ENCODE measurements at places on chromosomes 6 and 20.

- no peak for DNase-seq
Measured at GRCh38 chr6:34073540-34073939, 72.3 kb downstream of the GRM4 start.

DNA sequence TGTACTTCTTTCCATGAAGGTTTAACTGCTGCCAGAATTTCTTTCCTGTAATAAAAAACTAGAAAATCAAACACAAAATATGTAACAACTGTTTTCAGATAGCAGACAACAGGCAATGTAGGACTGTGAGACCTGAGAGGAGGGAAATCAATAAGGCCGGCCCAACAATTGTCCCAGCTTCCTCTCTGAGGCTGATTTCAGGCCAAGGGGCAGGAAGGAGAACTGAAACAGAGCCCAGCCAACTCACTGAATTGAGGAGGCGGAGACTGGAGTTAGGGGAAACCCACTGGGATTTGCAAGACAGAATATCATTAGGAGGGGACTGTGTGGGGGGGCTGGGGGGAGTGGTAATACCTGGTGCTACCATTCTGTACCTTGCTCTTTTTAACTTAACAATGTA, 42.2 kb downstream of the FLRT3 start:
- no peak for DNase-seq

- DNase-seq: no peak
Measured at GRCh38 chr6:152701863-152702401, 4.2 kb downstream of the MYCT1 start.

- DNase-seq: no peak
Measured at GRCh38 chr6:80608881-80609280, 502.4 kb downstream of the BCKDHB start.

GRCh38 chr6:112176175-112176574, 78.2 kb downstream of the LAMA4 start:
- no peak for DNase-seq

DNA sequence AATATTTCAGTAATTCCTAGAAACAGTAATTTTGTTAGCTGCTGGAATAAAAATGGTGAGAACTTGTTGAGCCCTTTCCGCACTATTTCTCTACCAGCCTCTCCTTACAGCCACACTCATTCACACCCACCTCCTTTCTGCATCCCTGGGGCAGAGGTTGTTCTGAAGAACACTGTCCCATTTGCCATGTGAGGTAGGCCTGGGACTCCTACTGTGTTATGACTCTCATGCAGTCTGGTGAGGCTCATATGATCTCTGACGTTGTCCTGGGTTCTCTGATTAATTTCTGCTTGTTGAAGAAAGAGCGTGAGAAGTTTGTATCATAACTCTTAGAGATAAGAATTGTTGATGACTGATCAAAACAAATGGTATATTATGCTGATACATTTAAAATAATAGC, 4.1 kb upstream of the KCNQ5 start:
- no peak for DNase-seq

DNA sequence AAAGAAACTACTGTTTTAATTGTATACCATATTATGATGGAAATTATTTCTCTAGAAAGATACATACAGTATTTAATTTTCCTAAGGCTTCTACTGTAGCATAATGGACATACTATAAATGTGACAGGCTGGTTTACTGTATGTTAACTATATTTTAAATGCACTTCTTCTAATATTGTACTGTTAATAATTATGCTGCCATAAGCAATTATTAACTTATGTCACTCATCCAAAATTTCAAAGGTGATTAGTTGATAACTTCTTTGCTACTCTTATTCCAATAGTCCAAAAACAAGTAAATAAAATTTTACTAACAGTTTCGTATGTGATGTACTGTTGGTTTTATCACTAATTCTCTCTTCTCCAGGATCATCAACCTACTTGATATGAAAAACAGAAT, 28.1 kb downstream of the HIVEP2 start:
- DNase-seq: no peak

- no peak for DNase-seq
Measured at GRCh38 chr6:2990932-2991506, 8.7 kb upstream of the NQO2 start.

GRCh38 chr6:70310063-70310694, 7.3 kb upstream of the COL9A1 start:
- DNase-seq: peak; percentile 34

DNA sequence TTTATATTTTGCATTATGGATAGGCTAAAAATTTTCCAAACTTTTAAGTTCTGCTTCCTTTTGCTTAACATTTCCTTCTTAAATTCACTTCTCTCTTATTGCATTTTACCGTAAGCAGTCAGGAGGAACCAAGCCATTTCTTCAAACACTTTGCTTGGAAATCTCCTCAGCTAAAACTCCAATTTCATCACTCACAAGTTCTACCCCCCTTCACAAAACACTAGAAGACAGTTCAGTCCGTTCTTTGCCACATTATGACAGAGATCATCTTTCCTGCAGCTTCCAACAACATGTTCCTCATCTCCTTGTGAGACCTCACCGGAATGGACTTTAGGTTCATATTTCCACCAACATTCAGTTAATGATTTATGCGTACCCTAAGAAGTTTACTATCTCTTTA, 79.2 kb upstream of the LY86 start:
- DNase-seq: no peak

DNA sequence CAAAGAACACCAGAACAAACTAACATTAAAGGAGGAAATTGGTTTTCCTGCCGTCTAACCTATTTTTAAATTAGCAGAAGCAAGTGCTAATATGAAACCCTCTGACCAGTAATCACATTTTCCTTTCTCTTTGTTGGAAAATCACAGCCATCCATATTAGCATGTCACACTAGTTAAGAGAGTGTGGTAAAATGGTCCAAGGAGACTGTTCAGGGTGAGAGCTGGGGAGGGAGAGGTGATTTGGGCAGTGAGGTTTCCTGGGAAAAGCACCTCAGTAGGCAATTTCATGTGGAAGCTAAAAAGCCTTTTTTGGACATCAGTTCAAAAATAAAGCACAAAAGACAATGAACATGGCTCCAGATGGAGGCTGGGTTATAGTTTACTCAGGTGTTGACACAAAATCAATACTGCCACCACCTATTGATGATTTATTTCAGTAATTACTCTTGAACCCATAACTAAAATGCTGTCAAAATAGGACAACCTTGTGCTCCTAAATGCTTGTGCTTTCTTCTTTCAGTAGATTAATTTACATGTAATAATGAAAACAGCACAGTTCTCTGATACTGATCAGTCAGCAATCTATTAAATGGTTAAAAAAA, 333.2 kb downstream of the SAMD5 start:
- DNase-seq: no peak

DNA sequence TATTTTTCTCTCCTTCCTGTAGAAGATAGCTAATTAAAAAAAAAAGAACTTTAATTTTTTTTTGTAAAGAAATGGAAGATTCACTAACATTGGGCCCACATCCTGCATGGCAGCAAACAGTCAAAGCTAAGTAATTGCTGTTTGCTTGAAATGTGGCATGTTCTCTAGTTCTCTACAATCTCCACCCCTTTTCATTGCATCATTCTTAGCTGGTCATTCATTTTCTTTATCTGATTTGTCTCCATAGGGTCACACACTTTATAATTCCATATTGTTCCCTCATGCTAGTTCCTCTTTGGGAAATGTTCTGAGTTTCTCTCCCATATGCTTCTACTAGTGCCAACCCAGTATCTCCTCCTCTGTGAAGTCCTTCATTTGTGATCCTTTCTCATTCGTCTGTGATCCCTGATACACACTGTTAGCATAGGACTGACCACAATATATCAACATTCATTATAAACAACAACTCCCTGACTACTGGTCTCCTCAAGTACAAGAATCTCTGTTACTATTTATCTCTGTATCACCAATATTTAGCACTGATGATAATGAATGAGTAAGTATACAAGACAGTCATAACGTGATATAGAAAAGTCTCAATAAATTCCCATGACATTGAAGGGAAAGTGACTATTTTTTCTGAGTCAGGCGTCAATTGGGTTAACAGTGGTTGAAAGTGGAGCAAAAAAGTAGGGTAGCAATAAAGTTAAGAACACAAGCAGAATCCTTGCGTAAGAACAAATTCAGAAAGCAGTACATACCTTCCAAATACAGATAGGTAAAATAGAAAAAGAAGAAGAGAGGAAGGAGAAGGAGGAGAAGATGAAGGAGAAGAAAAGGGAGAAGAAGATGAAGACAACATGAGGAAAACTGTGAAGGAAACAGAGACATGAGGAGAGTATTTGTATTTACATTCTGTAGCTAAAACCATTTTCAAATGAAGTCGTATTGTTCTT, 33.2 kb upstream of the MYB start:
- DNase-seq: peak; percentile 55

DNA sequence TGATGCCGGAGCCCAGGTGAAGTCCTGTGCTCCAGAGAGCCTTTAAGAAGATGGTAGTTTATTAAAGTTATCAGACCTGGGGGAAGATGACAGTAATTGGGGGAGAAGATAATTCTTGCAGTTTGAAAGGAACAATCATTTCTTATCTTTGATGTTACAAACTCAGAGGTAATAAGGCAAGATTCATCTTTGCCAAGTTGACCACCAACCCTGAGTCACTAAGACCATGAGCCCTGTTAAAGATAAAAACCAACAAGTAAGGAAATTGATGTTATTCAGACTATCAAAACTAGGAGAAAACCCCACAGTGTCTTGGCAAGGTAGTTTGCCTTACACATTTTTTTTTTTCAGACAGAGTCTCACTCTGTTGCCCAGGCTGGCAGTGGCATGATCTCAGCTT, 73.1 kb downstream of the MKKS start:
- DNase-seq: no peak

GRCh38 chr6:124924333-124924759, 37.9 kb upstream of the RNF217 start:
- DNase-seq: no peak

DNA sequence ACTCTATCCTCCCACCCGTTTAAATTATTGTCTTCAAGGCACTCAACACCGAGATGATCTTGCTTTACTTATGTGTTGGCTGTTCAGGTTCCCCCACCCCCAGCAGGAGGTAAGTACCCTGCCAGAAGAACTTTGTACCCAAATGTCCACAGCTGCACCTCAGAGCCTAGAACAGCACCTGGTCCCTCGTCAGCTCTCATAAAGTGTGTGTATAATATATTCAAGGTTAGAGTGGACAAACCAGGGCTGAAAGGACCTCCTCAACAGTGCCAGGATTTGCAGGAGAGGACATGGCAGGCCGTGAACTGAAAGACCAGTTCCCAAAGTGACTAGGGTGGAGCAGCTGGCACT, 5.9 kb upstream of the CPXM1 start:
- DNase-seq: no peak

GRCh38 chr6:35723587-35723986, 13.2 kb upstream of the ARMC12 start:
- no peak for DNase-seq

DNA sequence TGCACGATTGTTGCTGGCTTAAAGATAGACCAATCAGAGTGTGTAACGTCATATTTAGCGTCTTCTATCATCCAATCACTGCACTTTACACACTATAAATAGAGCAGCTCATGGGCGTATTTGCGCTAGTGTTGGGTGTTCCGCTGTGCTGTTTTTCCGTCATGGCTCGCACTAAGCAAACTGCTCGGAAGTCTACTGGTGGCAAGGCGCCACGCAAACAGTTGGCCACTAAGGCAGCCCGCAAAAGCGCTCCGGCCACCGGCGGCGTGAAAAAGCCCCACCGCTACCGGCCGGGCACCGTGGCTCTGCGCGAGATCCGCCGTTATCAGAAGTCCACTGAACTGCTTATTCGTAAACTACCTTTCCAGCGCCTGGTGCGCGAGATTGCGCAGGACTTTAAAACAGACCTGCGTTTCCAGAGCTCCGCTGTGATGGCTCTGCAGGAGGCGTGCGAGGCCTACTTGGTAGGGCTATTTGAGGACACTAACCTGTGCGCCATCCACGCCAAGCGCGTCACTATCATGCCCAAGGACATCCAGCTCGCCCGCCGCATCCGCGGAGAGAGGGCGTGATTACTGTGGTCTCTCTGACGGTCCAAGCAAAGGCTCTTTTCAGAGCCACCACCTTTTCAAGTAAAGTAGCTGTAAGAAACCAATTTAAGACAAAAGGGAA, 57.9 kb downstream of the TRIM38 start:
- DNase-seq: peak; percentile 93

- DNase-seq: peak; percentile 20
Measured at GRCh38 chr6:106372838-106373501, 12.5 kb downstream of the CRYBG1 start.

- no peak for DNase-seq
Measured at GRCh38 chr6:62640749-62641148, 354.7 kb upstream of the KHDRBS2 start.

DNA sequence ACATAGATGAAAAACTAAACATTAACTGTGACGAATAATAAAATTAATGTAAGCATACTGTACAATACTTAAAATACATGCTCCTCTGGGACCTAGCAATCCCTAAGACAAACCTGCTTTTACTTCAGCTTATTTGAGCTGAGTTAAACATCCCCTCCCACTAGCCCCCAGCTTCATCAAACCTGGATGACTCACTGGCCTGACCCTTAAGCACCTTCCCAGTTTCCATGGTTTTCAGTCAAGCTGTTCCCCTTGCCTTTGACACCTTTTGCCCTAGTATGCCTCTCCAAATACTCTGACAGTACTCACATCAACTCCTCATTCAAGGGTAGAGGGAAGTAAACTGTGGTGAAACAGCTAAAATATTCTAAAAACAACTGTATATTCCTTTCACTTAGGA, 4.2 kb downstream of the ELOVL4 start:
- no peak for DNase-seq

GRCh38 chr6:163086624-163086920, 327.9 kb upstream of the QKI start:
- DNase-seq: no peak

DNA sequence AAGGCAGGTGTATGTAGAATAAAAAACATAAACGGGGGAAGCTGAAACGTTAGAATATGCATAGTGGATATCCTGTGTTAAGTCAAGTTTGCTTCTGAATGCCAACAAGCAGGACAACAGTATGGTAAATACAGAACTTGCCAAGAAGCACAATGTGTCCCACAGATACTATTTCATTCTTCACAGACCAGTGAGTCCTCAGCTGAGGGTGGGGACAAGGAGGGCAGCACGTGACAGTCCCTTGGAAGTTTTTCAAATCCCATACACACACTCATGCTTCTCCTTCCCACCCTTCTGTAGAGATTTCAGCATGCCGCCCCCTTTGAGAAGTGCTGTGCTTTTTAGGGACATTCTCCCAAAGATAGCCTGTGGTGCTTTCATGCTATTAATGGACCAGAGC, 268.5 kb upstream of the ECI2 start:
- DNase-seq: no peak

- no peak for DNase-seq
Measured at GRCh38 chr6:164130151-164130550, 715.6 kb downstream of the QKI start.

- no peak for DNase-seq
Measured at GRCh38 chr20:671252-672030, 4.2 kb downstream of the SCRT2 start.

All from activated CD4-positive, alpha-beta T cell treated with anti-CD3 and anti-CD28 coated beads, Interleukin-10, Interleukin-2, amounts not matched to agents 100 ng/mL and 50 ng/mL, durations not matched to agents 16 hours and 8 hours (primary cell).